Large intestine (tissue), 12 donors: ENCODE measurements at places on chromosomes 13 and 19. TPM values are rescaled to one million over a fixed set of nuclear protein-coding genes. Genes with fewer than 3 reads are reported as not detected.
A peak's percentile ranks its signal among the peaks of the same experiment; 100 is the strongest.

DNA sequence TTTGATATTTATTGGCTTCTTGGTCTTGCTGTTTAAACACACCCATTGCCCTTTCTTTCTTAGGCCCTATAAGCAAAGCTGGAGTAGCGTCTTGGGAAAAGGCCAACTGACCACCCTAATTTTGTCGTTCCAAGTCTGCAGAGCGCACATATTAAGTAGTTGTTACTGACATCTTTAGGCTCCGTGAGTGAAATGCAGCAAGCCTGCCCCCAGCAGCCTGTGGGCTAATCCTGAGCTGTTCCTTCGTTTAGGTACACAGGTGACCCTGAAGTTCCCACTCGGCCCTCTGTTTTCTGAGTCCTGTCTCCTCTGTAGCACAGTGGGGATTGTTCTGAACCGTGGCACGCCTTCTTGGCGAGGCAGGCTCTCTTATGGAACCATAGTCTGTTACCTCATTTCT is 170.5 kb downstream of the STK24 start:
- no peak overlapping the region for H3K27ac ChIP-seq
- H3K36me3 ChIP-seq = peaks cover 3% of the 10 kb centered on the region
- H3K4me1 ChIP-seq = peaks cover 5% of the 10 kb centered on the region

DNA sequence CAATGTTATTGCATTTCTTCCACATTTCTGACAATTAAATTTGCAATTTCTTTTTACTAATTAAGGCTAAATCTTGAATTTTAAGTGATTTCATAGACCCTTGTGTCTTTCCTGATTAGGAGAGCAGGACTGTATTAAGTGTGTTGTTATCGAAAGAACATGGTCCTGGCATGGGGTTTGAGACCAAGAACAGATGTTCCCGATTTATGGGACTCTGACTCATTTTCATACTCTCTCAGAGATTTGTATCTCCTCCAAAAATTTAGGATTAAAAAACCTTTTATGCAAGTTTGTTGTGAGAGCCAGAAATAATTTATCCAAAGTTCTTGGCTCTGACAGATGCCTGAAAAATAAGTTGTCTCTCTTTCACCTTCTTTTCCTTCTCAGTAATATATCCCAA is 589.3 kb upstream of the ARGLU1 start:
- no peak overlapping the region for H3K4me3 ChIP-seq
- no peak overlapping the region for H3K27ac ChIP-seq
- H3K4me1 ChIP-seq = no peaks in the 10 kb centered on the region
- no peaks in the 10 kb centered on the region for H3K27me3 ChIP-seq
- no peaks in the 10 kb centered on the region for H3K36me3 ChIP-seq
- DNase-seq = no peak

DNA sequence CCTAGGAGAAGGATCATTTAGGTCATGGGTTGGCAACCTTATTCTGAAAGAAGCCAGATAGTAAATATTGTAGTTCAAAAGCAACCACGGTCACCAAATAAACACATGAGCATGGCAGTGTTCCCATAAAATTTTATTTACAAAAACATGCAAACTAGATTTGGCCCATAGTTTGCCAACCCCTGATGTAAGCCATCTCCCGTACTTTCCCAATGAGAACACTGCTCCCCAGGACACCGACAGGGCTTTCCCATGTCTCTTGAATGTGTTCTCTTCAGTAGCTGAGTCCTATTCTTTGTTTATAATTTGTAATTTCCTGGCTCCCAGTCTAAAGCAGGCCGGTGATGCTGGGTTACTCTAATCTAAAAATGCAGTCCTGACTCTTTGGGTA is 239.6 kb downstream of the LHFPL6 start:
- no peak for DNase-seq
- H3K36me3 ChIP-seq = no peaks in the 10 kb centered on the region
- H3K27ac ChIP-seq = no peak overlapping the region
- no peaks in the 10 kb centered on the region for H3K27me3 ChIP-seq
- H3K4me3 ChIP-seq = no peak overlapping the region

- DNase-seq = peak; percentile 64
- H3K36me3 ChIP-seq = no peaks in the 10 kb centered on the region
- H3K27me3 ChIP-seq = peaks cover 36% of the 10 kb centered on the region
- no peak overlapping the region for H3K27ac ChIP-seq
- H3K4me3 ChIP-seq = no peak overlapping the region
Observed at GRCh38 chr19:39247701-39248664, 673 bp downstream of the IFNL4 start.

- H3K4me1 ChIP-seq = no peaks in the 10 kb centered on the region
- H3K27me3 ChIP-seq = peaks cover 10% of the 10 kb centered on the region
- DNase-seq = no peak
- H3K36me3 ChIP-seq = no peaks in the 10 kb centered on the region
- no peak overlapping the region for H3K27ac ChIP-seq
- no peak overlapping the region for H3K4me3 ChIP-seq
Observed at GRCh38 chr19:42122691-42123607, 9.3 kb downstream of the POU2F2 start.

DNA sequence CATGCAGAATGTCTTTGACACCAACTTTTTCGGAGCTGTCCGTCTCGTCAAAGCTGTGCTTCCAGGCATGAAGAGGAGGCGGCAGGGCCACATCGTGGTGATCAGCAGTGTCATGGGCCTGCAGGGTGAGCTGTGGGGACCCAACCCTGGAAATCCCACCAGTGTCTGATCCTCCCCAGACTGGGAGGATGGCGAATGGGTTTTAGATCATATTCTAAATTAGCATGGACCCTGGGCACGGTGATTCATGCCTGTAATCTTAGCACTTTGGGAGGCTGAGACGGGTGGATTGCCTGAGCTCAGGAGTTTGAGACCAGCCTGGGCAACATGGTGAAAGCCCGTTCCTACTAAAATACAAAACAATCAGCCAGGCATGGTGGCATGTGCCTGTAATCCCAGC is 5.5 kb downstream of the RDH8 start:
- H3K4me3 ChIP-seq = no peak overlapping the region
- peaks cover 3% of the 10 kb centered on the region for H3K27me3 ChIP-seq
- H3K27ac ChIP-seq = no peak overlapping the region
- H3K36me3 ChIP-seq = no peaks in the 10 kb centered on the region
- H3K4me1 ChIP-seq = no peaks in the 10 kb centered on the region
- no peak for DNase-seq

GRCh38 chr13:80654638-80655249 is 313.8 kb upstream of the SPRY2 start:
- no peaks in the 10 kb centered on the region for H3K27me3 ChIP-seq
- H3K36me3 ChIP-seq = no peaks in the 10 kb centered on the region
- peak overlapping the region; percentile 56 for H3K4me3 ChIP-seq
- peak; percentile 4 for DNase-seq
- H3K4me1 ChIP-seq = no peaks in the 10 kb centered on the region

- H3K36me3 ChIP-seq = peaks cover 22% of the 10 kb centered on the region
- no peak for DNase-seq
- no peak overlapping the region for H3K4me3 ChIP-seq
Observed at GRCh38 chr13:98480915-98481877, 95.7 kb downstream of the STK24 start.

DNA sequence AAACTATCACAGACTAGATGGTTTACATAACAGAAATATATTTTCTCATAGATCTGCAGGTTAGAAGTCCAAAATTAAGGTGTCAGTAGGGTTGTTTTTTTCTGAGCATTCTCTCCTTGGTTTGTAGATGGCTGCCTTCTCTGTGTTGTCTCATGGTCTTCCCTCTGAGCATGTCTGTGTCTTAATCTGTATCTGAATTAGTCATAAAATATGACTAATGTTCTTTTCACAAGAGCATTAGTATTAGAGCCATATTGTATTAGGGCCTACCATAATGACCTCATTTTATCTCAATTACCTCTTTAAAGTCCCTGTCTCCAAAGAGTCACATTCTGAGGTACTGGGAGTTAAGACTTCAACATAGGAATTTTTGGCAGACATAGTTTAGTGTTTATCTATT is 77.2 kb upstream of the OBI1 start:
- no peak overlapping the region for H3K27ac ChIP-seq
- H3K27me3 ChIP-seq = no peaks in the 10 kb centered on the region
- H3K4me3 ChIP-seq = no peak overlapping the region
- DNase-seq = no peak

- H3K36me3 ChIP-seq = peaks cover 14% of the 10 kb centered on the region
- no peaks in the 10 kb centered on the region for H3K27me3 ChIP-seq
- H3K4me3 ChIP-seq = peak overlapping the region; percentile 70
- no peak for DNase-seq
- H3K4me1 ChIP-seq = peaks cover 10% of the 10 kb centered on the region
- H3K27ac ChIP-seq = peak overlapping the region; percentile 83
Observed at GRCh38 chr13:91346850-91347201, 661 bp upstream of the MIR17HG start.

DNA sequence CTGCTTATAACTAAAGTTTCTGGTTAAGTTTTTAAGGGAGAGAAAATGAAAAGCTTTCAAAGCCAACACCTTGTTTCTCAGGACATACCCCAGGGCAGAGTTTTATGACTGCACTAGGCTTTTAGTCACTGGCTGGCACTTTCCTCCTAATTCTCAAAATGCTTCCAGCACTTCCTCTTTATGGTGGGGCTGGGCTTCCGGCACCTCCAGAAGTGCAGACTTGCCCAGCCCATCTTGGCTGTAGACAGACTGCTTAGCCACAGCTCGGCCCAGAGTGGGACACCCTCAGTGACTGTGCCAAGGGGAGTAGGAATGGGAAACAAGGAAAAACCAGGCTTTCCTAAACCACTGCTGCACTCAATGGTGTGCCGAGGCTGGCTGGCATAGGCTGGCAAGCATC is 23.2 kb upstream of the GTF3A start:
- no peak overlapping the region for H3K4me3 ChIP-seq
- H3K27me3 ChIP-seq = no peaks in the 10 kb centered on the region
- no peak for DNase-seq
- H3K4me1 ChIP-seq = peaks cover 36% of the 10 kb centered on the region
- no peaks in the 10 kb centered on the region for H3K36me3 ChIP-seq
- H3K27ac ChIP-seq = no peak overlapping the region

DNA sequence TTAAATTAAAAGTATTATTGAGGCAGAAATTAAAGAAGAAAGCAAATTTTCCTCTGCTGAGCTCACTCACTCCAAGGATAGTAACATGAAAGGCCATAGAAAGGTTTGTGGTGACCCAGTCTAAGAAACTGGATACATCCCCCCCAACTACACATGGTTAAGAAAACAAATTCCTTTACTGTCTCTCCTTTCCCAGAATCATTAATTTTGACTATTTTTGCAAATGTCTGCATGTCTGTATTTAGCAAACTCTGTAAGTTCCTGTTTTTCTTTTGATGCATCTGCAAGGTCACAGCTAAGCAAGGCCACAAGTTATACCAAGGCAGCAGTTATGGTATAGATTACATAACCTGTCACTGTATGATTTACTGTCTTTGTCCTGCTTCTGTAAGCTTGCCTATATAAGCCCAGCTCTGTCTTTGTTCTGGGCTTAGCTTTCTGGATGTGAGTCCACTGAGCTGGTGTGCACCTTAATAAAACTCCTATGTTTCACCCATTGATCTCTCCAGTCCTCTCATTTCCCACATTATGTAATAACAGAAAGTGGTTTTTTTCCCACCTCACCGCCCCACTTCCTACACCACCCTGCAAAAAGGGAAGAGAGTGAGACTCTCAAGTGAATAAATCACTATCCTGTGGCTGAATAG is 8.5 kb upstream of the ZNF83 start:
- H3K4me1 ChIP-seq = no peaks in the 10 kb centered on the region
- H3K4me3 ChIP-seq = no peak overlapping the region
- H3K36me3 ChIP-seq = peaks cover 4% of the 10 kb centered on the region
- H3K27ac ChIP-seq = no peak overlapping the region

DNA sequence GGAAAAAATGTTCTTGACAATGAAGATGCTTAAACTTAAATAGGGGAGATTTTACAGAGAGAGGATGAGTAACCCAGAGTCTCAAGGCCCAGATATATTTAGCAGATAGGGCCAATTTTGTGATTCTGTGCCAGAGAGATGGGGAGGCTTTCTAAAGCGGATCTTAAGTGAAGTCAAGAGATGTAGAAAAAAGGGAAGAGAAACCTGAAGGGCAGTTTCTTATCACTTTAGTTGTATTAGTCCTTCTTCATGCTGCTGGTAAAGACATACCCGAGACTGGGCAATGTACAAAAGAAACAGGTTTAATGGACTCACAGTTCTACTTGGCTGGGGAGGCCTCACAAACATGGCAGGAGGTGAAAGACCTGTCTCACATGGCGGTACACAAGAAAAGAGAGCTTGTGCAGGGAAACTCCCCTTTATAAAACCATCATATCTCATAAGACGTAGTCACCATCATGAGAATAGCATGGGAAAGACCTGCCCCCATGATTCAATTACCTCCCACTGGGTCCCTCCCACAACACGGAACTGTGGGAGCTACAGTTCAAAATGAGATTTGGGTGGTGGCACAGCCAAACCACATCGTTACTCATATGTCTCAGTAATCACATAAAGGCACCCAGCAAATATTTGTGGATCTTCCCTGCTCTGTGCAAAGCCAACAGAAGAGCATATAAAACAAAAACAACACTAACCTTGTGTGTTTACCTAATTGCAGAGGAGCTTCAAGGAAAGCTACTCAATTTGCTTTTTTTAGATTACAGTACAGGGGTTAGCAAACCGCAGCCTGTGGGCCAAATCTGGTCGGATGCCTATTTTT is 102.6 kb upstream of the MYCBP2 start:
- H3K27ac ChIP-seq = no peak overlapping the region
- H3K4me1 ChIP-seq = no peaks in the 10 kb centered on the region
- H3K27me3 ChIP-seq = no peaks in the 10 kb centered on the region
- no peak overlapping the region for H3K4me3 ChIP-seq
- DNase-seq = no peak

GRCh38 chr19:50036908-50037307 is 11.1 kb downstream of the ZNF473 start:
- H3K27ac ChIP-seq = no peak overlapping the region
- no peaks in the 10 kb centered on the region for H3K27me3 ChIP-seq
- peaks cover 80% of the 10 kb centered on the region for H3K36me3 ChIP-seq
- peaks cover 8% of the 10 kb centered on the region for H3K4me1 ChIP-seq
- DNase-seq = no peak

Gene KCNJ14
- polyA plus RNA-seq = 0.70 TPM

Gene ATP1A3
- polyA plus RNA-seq = 13.0 TPM

Gene MIR17HG
- 8.9 TPM for polyA plus RNA-seq
